GM12891 (cell line): ENCODE measurements at places on chromosomes 7 and 10.

GRCh38 chr7:139867847-139868246, 38.8 kb downstream of the TBXAS1 start:
- DNase-seq, result no peak

DNA sequence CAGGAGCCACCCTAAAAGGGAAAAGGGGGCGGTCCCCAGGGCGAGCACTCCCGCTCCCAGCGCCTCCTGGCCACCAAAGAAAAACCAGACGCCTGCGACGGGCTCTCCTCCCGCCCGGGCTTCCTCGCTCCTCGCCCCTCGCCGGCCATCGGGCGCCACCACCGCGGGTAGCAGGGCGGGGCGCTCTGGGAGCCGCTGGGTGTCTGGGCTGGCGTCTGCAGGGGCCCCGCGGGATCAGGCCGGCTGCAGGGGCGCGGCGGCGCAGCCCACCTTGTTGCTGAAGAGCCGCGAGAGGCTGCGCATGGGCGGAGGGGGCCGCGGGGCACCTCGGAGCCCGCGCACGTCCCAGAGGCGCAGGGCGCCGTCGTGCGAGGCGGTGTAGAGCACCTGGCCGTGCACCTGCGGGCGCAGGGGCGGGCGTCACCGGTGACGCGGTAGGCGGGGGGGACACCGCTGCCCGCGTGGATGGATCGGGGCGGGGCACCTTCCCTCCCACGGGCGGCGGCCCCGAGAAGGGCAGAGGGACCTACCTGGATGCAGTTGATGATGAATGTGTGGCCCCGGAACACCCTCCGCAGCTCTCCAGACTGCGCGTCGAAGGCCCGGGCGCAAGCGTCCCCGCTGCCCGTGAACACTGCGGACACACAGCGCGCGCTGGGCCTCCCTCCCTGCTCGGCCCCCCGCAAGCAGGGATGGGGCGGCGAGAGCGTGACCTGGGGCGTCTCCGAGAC, 28.3 kb downstream of the WDR86 start:
- peak; percentile 73 for DNase-seq

DNA sequence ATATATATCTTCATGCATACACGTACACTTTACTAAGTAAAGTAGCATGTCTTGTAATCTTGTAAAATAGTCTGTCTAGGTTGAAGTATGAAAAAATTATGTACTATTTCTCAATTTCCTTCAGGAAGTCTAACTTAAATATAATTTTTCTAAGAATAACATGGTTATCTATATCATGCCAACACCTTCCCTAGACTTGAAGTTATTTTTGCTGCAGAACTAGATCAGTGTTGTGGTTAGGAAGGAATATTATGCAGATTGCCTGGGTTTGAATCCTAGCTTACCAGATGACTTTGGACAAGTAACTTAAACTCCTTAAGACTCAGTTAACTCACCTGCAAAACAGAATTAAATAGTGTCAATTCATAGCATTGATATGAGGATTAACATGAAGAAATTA, 142.2 kb upstream of the SEMA3A start:
- no peak for DNase-seq

DNA sequence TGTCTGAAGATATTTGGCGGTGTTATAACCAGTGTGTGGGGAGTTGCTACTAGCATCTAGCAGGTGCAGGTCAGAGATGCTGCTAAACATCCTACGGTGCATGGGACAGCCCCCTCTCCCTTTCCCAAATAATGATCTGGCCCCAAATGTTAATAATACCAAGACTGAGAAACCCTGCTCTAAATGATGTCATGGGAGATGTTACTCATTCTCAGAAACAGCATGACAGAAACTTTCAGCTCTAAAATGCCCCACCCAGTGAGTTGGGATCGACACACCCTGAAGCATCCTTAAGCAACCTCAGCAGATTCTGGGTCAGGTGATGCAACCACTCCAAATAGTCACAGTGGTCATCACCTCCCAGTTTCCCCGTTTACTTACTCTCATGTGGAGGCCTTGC, 108.8 kb upstream of the MPP7 start:
- DNase-seq, result no peak

DNA sequence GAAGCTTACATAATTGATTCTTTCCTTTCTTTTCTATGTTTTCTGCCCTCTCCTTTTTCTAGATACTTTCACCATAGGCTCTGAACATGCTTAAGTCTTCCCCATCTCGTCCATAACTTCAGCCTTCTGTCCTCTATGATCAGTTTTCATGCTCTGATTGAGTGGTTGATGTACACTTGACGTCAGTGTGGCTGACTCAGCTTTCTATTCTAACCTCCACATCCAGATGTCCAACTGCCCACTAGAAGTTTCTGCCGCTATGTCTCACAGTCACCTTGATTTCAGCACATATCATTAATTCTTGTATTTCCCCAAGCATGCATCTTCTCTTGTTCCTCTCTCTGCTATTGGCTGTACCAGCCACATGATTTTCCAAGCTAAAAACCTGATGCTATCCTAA, 15.0 kb downstream of the CDK14 start:
- no peak for DNase-seq

DNA sequence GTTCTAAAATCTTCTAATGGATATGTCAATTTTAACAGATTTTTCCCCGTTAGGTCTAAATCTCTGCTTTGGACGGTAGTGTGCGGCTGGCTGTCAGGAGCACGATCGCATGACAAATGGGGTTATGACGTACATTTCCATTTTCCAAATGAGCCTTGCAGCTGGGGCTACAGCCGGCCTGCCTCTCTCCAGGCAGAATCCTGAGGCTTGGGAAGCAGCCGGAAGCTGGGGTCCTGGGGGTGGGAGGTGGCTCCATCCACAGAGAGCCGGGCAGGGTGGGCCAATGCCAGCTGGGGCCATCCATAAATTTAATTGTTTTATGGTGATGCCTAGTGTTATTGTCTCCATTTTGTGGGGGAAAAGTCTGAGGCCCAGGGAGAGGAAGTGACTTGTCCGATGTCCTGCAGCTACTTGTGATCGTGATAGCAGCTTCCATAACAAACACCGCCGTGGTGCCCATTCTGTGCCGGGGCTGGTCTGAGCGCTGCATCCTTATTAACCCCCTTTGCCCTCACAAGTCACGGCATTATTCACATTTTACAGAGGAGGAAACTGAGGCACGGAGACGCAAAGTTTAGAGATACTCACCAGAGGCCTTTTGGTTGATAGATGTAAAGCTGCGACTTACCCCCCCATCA, 53.0 kb upstream of the EBF3 start:
- DNase-seq, result no peak

- no peak for DNase-seq
Measured at GRCh38 chr7:106855540-106856132, 9.4 kb upstream of the PIK3CG start.

DNA sequence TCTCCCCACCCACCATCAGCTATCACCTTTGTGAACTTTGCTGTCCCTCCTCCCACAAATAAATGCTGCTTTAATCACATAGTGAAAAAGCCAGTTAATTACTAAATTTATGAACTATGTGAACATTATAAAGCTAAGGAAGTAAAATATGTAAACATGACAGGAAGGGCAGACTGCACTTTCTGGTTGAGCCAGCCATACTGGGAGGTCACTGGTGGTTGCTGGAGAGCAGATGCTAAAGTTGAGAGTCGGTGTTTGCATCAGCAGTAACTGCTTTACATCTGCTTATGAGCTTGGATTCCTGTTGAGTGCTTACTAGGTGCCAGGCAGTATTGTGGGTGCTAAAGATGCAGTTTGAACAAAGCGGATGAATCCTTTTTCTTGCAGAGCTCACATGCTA, 209.9 kb upstream of the FZD1 start:
- no peak for DNase-seq

GRCh38 chr10:3844491-3845025, 59.5 kb upstream of the KLF6 start:
- no peak for DNase-seq

- DNase-seq, result no peak
Measured at GRCh38 chr7:69873512-69873911, 275.2 kb downstream of the AUTS2 start.
